NCI-H345 (cell line): ENCODE measurements at places on chromosomes 7 and 10.

- no peak for DNase-seq
Observed at GRCh38 chr10:72261784-72262404, 11.8 kb upstream of the DDIT4 start.

DNA sequence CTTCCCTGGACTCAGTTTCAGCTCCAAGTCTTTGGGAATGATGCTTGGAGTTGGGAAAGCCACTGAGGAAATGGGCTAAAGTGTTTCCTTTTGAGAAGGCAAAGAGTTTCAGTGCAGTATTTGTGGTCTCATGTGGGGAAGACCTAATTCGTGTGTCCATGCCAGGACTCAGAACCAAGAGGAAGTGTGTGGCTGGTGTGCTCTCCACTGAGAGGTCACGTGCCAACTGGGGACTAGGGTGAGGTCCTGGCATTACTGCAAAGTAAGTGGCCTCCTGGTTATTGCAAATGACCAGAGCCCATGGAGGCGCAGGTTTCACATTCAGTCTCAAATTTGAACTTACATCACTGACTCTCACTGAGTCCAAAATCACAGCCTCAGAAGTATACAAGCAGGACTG, 48.6 kb upstream of the ITPRID1 start:
- no peak for DNase-seq

- no peak for DNase-seq
Observed at GRCh38 chr7:84469034-84469433, 274.4 kb upstream of the SEMA3A start.

DNA sequence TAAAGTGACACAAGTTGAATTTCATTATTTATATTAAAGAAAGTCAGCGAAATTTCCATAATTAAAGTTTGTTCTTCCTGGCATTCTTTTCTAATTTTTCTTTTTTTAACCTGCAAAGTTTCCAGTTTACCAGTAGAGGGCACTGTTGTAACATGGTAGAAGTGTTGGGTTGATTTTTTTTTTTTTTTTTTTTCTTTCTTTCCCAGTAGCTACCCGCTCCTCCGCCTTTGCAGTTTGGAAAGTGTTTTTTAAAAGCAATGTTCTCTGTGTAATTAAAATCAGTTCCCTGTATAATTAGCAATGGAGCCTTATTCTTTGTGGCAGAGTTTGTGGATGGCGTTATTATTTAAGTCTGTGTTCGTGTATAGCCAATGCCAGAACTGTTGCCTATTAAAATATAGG, 53.7 kb downstream of the TAF3 start:
- DNase-seq = no peak

- no peak for DNase-seq
Observed at GRCh38 chr10:31272841-31273240, 46.2 kb upstream of the ZEB1 start.

GRCh38 chr7:126185959-126186580, 1066.7 kb downstream of the GRM8 start:
- DNase-seq = peak; percentile 82

DNA sequence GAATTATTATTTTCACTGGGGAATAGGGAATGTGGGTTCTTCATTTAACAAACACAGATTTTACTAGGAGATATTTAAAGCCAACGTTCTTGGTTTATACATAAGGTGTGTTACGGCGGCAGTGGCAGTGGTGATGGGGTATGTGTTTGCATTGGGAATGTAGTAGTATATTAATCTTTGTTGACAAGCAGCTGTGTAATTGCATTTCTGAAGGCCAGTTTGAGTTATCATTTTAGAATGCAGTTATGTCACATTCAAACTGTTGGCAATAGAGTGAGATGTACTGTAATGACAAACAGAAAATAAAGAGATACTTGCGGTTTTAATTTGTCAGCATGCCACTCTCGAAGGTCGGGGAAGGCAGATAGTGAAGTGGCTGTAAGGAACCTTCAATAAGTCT, 628.6 kb upstream of the POM121L12 start:
- no peak for DNase-seq

GRCh38 chr7:115356999-115357702, 435.3 kb downstream of the MDFIC start:
- DNase-seq = peak; percentile 13

DNA sequence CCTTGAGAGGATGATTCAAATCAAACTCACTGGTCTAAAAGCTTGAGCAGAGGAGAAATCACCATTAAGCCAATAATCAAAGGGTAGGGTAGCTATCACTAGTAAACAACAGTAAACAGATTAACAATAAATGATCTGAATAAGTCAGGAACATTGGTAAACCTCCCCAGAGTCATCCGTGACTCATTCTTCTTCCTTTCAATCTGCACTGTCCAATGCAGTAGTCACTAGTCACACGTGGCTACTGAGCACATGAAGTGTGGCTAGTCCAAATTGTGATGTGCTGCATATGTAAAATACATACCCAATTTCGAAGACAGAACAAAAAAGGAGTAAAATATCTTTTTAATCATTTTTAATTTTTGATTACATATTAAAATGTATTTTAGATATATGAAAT, 64.0 kb downstream of the ERCC6 start:
- DNase-seq = no peak
